ENCODE measurements at places on chromosomes 4 and X. TPM values are rescaled to one million over a fixed set of nuclear protein-coding genes. Genes with fewer than 3 reads are reported as not detected.

NXF2B gene
- total RNA-seq, result not detected

ACOT9 gene
- total RNA-seq, result 14.8 TPM

UGT2B10 gene
- not detected for total RNA-seq

PJA1 gene
- 31.3 TPM for total RNA-seq

CD99 gene
- total RNA-seq, result 124 TPM

BTK gene
- 9.8 TPM for total RNA-seq

PRR32 gene
- not detected for total RNA-seq
